ENCODE measurements at places on chromosomes 1 and 21.

GRCh38 chr21:29022166-29022565 lies 2.3 kb upstream of the USP16 start:
- no peak for DNase-seq

GRCh38 chr1:218617986-218618385 lies 272.9 kb downstream of the TGFB2 start:
- DNase-seq: no peak

- no peak for DNase-seq
These were observed 115.7 kb downstream of the NEK7 start for GRCh38 chr1:198272492-198272891.

DNA sequence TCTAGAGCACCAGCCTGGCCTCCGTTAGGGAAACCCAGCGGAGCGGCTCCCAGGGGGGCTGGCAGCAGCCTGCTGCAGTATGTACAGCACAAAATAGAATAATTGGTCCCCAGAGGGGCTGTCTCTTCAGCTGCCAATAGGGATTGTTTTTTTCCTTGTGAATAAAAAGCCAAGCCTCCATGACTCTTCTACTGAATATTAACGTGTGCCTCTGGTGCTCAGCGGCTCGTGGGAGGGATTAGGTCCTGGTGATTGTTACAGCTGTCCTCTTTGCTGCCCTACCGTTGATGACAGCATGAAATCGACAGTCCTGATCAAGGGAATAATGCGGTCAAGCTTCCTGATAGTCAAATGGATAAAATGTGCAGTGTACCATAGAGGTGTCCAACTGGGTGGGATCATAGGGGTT lies 190.7 kb upstream of the RUNX1 start:
- no peak for DNase-seq

GRCh38 chr1:230548357-230548756 lies 93.9 kb upstream of the COG2 start:
- no peak for DNase-seq

DNA sequence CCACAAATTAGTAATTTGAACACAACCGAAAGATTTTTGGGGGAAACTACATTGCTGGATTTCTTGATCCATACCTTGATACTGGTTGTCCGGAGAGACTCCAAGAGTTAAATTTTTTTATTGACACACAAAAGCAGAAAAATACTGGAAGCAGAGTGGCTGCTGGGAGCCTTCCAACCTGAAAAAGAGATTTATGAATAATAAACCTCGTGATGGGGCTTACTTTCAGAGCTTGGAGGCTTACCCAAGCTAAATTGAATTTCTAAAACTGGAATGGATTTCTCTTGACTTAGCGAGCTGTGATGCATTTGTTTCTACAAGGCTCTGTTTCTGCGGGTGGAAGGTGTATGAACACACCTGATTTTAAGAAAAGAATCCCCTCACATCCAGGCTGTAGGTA lies 35.7 kb downstream of the PCP4 start:
- no peak for DNase-seq

DNA sequence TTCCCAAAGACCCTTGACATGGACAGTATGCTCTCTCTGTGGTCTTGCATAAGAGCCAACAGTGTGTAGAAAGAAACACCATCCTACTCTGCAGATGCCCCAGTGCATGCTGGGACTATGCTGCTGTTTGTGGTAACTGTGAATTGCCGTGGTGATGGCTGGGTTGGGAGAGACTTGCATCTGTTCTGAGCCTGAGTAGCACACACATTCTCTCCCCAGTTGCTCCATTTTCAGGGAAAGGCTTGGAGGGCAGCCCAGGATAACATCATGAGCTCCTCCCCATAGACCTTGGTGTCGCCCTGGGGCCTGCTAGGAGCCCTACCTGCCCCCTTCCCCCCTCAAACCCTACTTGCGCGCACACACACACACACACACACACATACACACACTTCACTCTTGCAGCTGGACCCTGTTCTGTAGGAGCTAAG lies 120.9 kb upstream of the IPO9 start:
- DNase-seq: no peak

GRCh38 chr1:40032240-40032891 lies 8.2 kb upstream of the CAP1 start:
- peak; percentile 58 for DNase-seq

- no peak for DNase-seq
These were observed 43.7 kb upstream of the KCNK1 start for GRCh38 chr1:233570216-233570615.

DNA sequence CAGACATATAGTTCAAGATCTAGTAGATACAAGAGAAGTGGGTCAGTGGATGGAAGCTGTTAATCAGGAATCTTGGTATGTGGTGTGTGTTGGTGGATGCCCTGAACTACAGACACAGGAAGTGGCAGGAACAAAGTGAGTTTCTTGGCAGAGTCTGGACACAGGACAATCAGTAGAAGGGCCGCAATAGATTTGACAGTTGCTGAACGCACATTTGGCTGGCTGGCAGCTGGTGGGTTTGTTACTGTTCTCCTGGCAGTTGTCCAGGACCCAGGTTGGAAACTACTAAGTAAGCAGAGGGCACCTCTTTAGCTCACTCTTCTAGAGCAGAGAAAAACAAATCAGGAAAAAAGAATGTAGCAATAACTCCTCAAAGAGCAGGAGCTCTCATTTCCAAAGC lies 13.2 kb downstream of the KRTAP26-1 start:
- DNase-seq: no peak

DNA sequence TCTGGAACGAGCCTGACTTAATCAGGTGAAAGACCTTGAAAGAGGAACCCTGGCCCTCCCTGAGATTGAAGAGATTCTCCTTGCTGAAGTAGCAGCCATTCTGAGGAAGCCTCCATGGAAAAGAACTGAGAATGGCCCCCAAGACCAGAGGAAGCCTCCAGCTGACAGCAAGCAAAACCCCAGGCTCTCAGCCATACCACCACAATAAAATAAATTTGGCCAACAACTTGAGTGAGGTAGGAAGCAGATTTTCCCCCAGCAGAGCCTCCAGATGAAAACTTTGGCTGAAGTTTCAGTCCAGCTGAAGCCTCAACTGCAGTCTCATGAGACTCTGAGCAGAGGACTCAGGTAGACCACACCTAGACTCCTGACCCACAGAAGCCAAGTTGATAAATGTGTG lies 34.0 kb upstream of the SLAMF9 start:
- DNase-seq: no peak

- no peak for DNase-seq
These were observed 39.6 kb downstream of the GREM2 start for GRCh38 chr1:240572328-240572727.

GRCh38 chr1:211640301-211640630 lies 35.2 kb downstream of the NEK2 start:
- DNase-seq: peak; percentile 1

GRCh38 chr1:30267856-30268255 lies 455.5 kb downstream of the MATN1 start:
- no peak for DNase-seq

- peak; percentile 89 for DNase-seq
These were observed at the start of gene MCOLN2 for GRCh38 chr1:84996846-84997666. MCOLN2 (minus strand) TSS chr1:84997113; CDS start chr1:84996872, 241 bp downstream.

DNA sequence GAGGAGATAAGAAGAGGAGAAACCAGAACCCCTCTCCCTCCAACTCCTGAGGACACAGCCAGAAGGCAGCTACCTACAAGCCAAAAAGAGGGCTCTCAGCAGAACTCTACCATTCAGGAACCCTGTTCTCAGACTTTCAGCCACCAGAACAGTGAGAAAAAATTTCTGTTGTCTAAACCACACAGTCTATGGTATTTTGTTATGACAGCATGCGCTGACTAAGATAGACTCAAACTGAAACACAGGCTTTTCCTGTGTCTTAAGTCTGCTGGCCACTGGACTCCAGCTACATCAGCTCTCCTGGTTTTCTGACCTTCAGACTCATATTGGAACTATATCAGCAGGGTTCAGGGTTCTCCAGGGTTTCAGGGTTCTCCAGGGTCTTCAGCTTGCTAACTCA lies 126.5 kb upstream of the TNFSF4 start:
- peak; percentile 22 for DNase-seq

GRCh38 chr1:75632350-75632949 lies 21.5 kb upstream of the SLC44A5 start:
- peak; percentile 17 for DNase-seq

- no peak for DNase-seq
These were observed 187.1 kb upstream of the COA6 start for GRCh38 chr1:234186037-234186688.

DNA sequence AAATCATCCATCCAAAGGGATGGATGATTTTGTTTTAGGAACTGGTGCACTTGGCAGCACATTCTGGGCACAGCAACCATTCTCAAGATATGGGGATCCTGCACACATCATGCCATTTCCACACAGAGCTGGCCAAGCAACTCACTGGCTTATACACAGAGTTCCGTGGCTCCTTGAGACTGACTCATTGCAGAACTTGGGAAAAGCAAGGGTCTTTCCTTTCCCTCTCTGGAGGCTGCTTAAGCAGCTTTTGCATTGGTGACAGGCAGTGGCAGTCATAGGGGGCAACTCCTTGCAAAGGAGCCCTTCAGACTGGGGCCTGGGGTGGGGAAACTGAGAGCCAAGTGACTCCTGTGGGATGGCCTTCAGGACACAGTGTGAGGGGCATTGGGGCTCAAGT lies 1.9 kb upstream of the MAD2L2 start:
- DNase-seq: no peak

GRCh38 chr1:158830074-158830677 lies 975 bp upstream of the MNDA start:
- peak; percentile 36 for DNase-seq

GRCh38 chr1:165259706-165260428 lies 96.6 kb downstream of the LMX1A start:
- no peak for DNase-seq

- no peak for DNase-seq
These were observed 104.3 kb downstream of the RYR2 start for GRCh38 chr1:237146241-237146640.

DNA sequence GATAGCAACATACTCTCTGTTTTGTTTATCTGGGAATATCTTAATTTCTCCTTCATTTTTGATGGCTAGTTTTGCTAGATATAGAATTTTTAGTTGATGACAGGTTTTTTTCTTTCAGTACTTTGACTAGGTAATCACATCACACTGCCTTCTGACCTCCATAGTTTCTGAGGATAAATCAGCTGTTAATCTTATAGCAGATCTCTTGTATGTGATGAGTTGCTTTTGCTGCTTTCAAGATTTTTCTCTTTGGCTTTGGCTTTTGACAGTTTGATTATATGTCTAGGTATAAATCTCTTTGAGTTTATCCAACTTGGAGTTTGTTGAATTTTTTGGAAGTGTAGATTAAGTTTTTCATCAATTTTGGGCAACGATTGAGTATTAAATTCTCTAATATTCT lies 142.6 kb downstream of the ZNF644 start:
- DNase-seq: no peak

- DNase-seq: no peak
These were observed 101.4 kb upstream of the PDE4B start for GRCh38 chr1:65691152-65691900.

DNA sequence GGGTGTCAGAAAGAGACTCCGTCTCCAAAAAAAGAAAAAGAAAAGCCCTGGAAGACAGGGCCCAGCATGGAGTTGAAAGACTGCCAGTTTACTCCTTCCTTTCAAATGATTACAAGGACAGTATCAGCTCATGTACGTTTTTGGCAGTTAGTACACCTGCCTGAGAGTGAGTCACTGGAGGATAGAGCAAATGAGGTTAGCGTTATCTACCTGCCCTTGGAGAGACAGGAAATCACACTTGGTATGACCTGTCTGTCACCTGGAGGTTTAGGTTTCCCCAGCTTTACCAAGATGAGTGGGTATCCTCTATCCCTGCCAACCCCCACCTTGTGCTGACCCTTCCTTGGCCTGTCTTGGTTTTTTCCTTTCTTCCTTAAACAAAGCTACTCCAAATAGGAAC lies 96.8 kb upstream of the BMP8A start:
- no peak for DNase-seq

DNA sequence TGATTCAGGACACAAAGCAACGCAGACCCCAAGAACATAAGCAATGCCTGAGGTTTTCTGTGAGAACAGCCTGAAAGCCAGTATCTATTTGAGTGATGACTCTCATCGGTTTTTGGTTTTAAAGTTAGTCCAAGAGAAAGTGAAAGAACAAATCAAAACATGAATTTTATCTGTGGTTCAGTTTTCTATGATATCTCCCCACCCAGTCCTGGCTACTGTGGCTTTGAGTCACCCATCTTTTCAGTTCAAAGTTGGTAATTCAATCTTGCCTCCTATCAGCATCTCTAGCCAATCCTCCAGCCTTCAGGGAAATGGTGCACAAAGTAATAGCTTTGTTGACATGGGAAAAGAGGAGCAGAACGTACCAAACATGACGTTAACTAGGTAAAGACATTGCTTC lies 40.5 kb upstream of the KRTAP19-8 start:
- no peak for DNase-seq

DNA sequence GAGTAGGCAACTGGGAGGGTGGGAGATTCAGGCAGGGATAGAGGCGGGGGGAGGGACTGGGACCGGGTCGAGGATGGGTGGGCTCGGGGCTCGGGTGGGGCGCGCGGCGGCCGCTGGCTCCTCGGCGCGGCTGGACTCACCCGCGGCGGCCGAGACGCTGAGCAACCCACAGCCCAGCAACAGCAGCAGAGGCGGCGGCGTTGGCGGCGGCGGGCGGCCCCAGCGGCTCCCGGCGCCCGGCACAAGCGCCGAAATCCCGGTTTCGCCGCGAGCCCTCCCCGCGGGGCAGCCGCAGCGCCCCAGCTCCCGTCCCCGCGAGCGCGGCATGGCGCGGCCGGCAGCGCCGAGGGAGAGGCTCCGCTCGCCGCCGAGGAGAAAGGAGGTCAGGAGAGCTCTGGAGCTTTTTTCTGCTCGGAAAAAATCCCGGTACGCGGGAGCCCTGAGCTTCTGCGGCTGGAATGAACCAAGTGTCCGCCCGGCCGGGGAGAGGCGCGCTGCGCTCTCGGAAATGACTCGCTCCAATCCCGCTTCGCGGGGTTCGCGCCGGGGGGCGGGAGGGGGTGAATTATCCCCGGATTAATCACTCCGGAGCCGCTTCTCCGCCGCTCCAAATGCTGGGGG lies at the start of gene CSMD2:
TSS of gene CSMD2 (minus strand) at position 460 of the 621 bp plus-strand sequence. CDS start at position 327, 133 bp downstream.
- DNase-seq: peak; percentile 30
